SJCRH30 (cell line): ENCODE measurements at places on chromosomes 5 and 9.

DNA sequence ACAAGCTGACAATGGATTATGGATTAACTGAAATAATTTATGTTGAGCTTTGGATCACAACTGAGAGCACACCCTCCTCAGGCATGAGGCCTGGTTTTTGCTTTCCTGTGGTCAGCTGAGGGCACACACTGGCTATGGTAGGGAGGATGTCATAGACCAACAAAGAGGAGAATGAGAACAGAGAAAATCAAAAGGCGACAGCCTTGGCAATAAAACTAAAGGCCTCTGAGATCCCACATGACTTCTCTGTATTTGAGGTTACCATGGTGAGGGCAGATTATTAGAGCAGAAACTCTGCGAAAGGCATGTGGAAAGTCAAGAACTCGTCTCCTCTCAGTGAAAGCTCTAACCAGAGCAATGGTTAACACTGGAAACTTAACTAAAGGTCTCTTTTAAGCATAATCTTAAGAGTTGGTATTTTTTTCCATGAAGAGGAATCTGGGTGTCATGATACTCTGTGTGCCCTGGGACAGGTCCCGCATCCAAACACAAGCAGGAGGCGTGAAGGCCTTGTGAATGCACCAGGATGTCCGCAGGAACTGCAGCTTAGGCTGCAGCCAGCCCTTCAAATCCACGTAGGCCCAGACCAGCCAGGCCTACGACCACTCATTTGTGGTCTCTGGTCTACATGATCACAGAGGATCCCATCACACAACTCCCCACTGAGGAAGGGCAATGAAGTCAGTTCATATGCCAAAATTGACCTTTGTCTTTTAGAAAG lies 12.4 kb upstream of the MEIKIN start:
- H3K27me3 ChIP-seq, result no peaks in the 10 kb centered on the region
- H3K27ac ChIP-seq, result no peak overlapping the region
- no peaks in the 10 kb centered on the region for H3K4me1 ChIP-seq
- no peak overlapping the region for H3K4me3 ChIP-seq
- no peaks in the 10 kb centered on the region for H3K36me3 ChIP-seq

GRCh38 chr5:101796427-101796826 lies 499.7 kb downstream of the SLCO4C1 start:
- H3K36me3 ChIP-seq, result no peaks in the 10 kb centered on the region
- H3K27ac ChIP-seq, result no peak overlapping the region
- H3K4me1 ChIP-seq, result no peaks in the 10 kb centered on the region

- no peak for DNase-seq
- no peaks in the 10 kb centered on the region for H3K27me3 ChIP-seq
- no peak overlapping the region for H3K27ac ChIP-seq
Measured at GRCh38 chr5:28468166-28468565, 1429.8 kb upstream of the CDH9 start.

DNA sequence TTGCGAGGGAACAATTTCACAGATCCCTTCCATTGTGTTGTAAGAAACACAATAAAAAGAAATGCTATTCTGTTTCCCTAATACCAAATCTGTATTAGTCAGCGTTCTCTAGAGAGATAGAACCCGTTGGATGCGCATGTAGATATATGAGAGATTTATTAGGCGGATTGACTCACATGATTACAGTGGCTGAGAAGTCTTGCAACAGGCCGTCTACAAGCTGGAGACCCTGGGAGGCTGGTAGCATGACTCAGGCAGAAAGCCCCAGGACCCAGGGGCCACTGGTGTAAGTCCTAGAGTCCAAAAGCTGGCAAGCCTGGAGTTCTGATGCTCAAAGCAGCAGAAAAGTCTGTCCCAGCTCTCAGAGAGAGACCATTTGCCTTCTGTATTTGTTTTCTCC lies 18.4 kb upstream of the IL17B start:
- no peak overlapping the region for H3K4me3 ChIP-seq
- H3K27ac ChIP-seq, result no peak overlapping the region
- H3K36me3 ChIP-seq, result no peaks in the 10 kb centered on the region
- no peaks in the 10 kb centered on the region for H3K27me3 ChIP-seq
- peaks cover 19% of the 10 kb centered on the region for H3K4me1 ChIP-seq

GRCh38 chr5:160169326-160169725 lies 50.1 kb upstream of the PWWP2A start:
- DNase-seq, result no peak
- peaks cover 25% of the 10 kb centered on the region for H3K4me1 ChIP-seq
- H3K27ac ChIP-seq, result no peak overlapping the region
- no peak overlapping the region for H3K4me3 ChIP-seq
- no peaks in the 10 kb centered on the region for H3K27me3 ChIP-seq

DNA sequence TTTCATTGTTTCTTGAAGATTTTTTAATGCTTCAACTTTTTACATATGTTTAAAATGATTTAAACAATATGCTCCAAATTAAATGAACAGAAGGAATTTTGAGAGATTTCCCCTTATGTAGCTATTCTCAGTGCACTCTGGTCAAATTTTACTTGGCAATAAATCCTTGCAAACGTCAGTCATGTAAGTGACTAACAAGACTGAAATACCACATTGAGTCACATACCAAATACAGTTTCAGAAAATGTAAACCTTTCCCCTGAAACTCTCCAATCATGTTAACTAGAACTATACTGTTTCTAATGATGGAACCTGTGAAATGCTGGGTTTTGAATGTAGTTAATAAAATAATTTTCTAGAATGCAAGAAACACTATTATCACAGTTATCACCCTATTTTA lies 29.6 kb downstream of the SAR1B start:
- no peaks in the 10 kb centered on the region for H3K4me1 ChIP-seq
- DNase-seq, result no peak
- H3K4me3 ChIP-seq, result no peak overlapping the region
- no peaks in the 10 kb centered on the region for H3K27me3 ChIP-seq

DNA sequence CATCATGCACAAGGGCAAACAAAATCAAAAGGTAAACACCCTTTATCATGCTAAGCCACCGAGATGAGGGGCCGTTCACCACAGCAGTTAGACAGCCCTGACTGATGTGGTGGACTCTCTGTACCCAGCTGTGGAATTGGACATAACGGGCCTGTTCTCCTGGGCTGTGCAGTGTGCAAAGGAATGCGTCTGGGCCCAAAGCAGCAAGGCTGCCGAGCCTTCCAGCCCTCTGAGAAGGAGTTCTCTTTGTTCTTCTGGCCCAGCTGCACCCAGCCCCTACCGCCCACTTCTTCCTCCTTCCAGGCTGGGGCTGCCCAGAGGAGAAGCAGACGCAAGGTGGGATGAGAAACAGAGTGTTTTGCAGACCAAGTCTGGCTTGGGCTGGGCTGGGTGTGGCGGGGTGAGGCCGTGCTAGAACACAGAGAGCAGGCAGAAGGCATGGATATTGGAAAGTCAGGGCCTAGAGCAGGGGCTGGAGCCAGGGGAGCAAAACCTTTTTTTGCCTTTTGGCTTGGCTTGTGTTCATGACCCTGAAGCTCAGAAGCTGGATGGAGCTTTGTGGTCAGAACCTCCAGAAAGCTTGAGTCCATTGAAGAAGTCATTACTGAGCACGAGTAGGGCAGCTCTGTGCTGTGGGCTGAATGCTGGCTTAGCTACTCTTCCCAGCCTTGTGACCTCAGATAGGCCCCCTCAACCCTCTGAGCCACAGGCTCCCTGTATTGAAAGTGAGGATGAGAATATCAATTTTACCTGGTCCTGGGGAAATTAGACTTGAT lies 49.8 kb upstream of the SH3PXD2B start:
- DNase-seq, result no peak
- no peaks in the 10 kb centered on the region for H3K27me3 ChIP-seq
- H3K27ac ChIP-seq, result no peak overlapping the region
- peaks cover 9% of the 10 kb centered on the region for H3K4me1 ChIP-seq
- H3K4me3 ChIP-seq, result no peak overlapping the region
- no peaks in the 10 kb centered on the region for H3K36me3 ChIP-seq

DNA sequence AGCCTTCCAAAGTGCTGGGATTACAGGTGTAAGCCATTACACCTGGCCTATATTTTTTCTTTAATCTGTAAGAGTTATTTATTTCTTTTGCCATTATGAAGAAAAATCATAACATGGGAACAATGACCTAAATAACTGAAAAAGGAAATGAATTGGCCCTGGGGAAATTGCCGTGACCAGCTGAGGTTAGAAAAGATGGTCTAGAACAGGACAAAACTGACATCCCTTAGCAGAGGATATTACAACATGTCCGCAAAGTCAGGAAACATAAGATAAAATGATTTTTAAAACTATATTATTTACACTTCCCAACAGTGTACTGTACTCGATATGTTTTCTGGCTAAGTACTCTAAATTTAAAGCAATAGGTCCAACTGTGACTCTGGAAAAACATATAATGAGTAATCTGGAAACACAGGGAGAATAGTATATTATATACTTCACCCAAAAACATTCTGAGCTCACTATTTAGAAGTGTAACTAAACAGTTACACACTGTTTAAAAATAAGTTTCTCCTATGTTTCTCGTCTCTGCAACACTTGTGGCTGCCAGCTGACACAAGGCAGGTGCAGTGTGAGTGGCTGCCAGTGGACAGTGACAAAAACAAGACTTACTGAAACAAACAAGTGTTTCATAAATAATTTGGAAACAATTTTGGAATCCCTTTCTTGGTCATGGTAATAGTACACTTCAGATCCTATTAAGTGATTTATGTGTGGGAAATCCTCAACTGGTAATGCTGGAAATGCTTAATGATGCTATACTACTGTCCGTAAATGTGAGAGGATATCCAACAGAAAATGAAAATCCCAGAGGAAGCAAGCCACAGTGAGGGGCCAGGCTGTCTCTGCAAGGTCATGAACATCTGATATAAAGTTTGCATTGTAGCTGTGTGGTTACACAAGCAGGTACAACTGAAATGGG lies 69.1 kb downstream of the C9orf85 start:
- peaks cover 21% of the 10 kb centered on the region for H3K4me1 ChIP-seq
- no peaks in the 10 kb centered on the region for H3K27me3 ChIP-seq
- H3K36me3 ChIP-seq, result no peaks in the 10 kb centered on the region
- DNase-seq, result no peak

DNA sequence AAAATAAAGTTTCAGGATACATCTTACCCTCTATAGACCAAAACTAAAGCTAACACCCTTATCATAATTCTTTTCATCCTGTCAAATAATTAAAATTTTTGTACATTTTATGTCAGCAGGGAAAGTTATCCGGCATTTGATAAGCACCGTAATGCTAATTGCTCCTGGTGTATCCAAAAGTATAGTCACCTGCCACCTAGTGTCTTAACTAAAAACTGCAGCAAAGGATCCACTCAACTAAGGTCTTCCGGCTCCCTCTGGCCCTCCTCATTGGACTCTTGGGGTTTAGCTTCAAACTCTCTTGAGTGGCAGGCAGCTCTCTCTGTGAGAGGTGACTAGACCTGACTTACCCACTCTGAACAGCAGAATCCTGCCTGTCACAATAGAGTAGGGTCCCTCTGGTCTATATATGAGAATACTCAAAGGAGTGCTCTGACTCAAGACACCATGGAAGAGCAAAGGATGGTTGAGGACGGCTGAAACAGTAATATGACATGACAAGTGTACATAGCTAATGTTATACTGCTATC lies 60.4 kb upstream of the CAST start:
- no peak overlapping the region for H3K4me3 ChIP-seq
- no peaks in the 10 kb centered on the region for H3K4me1 ChIP-seq
- H3K36me3 ChIP-seq, result no peaks in the 10 kb centered on the region
- no peak overlapping the region for H3K27ac ChIP-seq

DNA sequence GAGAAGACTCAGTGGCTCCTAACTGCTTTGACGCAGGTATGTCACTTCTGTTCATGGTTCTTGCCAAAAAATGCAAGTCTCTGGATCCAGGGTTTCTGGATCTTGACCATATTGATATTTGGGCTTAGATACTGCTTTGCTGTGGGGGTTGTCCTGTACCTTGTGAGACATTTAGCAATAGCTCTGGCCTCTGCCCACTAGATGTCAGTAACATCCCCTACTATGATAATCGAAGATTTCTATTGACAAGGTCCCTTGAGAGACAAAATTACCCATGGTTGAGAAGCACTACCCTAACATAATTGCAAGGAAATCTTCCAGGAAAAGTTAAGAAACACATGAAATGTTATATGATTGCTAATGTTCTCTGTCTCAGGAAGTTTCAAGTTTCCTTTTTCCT lies 285.4 kb downstream of the TMEM232 start:
- H3K36me3 ChIP-seq, result no peaks in the 10 kb centered on the region
- no peaks in the 10 kb centered on the region for H3K4me1 ChIP-seq
- peak; percentile 37 for DNase-seq
- no peaks in the 10 kb centered on the region for H3K27me3 ChIP-seq

DNA sequence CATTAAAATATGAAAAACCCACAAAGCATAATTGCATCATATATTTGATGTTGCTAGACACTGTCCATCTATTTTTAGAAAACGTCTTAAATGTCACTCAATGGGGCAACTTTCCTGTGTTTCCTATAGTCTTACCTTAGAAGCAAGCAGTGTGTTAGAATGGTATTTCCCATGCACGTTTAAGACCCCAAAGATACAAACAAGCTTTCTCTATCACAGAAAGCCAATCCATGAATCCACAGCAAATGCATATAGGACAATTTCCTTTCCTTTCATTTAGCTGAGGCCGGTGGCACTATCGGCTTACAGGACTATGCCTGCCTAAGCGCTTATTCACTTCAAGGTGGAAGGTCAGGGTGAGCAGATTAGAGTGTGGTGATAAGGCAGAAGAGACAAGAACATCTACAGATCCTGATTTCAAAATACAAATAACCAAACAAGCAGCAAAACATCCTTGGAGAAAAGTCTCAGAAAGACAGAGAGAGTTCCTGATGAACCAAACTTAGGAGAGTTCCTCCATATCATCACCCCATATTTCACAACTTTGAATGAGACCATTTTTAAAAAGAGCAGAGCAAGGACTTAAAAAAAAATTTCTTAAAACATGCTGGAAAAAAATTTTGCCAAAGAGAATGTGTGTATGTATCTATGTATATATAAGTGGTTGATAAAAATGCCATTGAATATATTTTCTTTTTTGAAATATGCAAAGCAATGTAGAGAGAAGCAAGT lies 57.2 kb downstream of the MEF2C start:
- peaks cover 35% of the 10 kb centered on the region for H3K4me1 ChIP-seq
- H3K4me3 ChIP-seq, result no peak overlapping the region
- no peak overlapping the region for H3K27ac ChIP-seq
- DNase-seq, result peak; percentile 20
- H3K27me3 ChIP-seq, result no peaks in the 10 kb centered on the region
- peaks cover 30% of the 10 kb centered on the region; the same call in 1 of the 2 replicates for H3K36me3 ChIP-seq

DNA sequence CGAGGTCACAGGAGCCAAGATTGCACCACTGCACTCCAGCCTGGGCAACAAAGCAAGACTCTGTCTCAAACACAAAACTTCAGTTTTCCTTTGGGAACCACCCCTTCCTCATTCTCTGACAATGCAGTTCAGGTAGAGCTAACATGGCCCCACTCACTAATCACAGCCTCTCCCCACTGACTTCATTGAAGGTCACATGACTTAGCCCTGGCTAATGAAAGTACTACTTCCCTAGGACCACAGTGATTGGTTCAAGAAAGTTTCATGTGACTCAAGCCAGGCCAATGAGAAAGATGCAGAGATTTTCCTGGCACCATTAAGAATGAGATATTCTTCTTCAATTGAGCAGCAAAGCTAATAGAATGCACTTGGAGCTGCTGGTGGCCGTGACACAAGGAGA lies 67.2 kb upstream of the GPBP1 start:
- no peaks in the 10 kb centered on the region for H3K36me3 ChIP-seq
- no peak overlapping the region for H3K27ac ChIP-seq
- no peaks in the 10 kb centered on the region for H3K27me3 ChIP-seq
- DNase-seq, result no peak
- H3K4me1 ChIP-seq, result no peaks in the 10 kb centered on the region

GRCh38 chr9:131892162-131892707 lies 152.4 kb upstream of the RAPGEF1 start:
- H3K4me3 ChIP-seq, result no peak overlapping the region
- H3K27ac ChIP-seq, result no peak overlapping the region
- DNase-seq, result no peak
- no peaks in the 10 kb centered on the region for H3K4me1 ChIP-seq

GRCh38 chr9:21070171-21070571 lies 7.6 kb downstream of the IFNB1 start:
- H3K36me3 ChIP-seq, result no peaks in the 10 kb centered on the region
- no peaks in the 10 kb centered on the region for H3K4me1 ChIP-seq
- no peak overlapping the region for H3K27ac ChIP-seq
- H3K4me3 ChIP-seq, result no peak overlapping the region
